ENCODE measurements at places on chromosomes 1 and 21.

GRCh38 chr1:88035578-88035977, 648.5 kb upstream of the PKN2 start:
- DNase-seq, result no peak

DNA sequence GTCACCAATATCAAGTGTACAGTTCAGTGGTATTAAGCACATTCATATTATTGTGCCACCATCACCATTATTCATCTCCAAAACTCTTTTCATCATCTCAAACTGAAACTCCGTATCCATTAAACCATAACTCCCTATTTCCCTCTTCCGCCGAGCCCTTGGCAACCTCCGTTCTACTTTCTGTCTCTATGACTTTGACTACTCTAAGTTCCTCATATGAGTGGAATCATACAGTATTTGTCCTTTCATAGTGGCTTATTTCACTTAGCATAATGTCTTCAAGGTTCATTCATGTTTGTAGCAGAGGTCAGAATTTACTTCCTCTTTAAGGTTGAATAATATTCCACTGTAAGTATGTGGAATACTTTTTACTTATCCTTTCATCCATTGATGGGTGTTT, 21.7 kb downstream of the SELP start:
- DNase-seq, result no peak

- no peak for DNase-seq
Measured at GRCh38 chr1:36204347-36204909, 19.8 kb upstream of the THRAP3 start.

DNA sequence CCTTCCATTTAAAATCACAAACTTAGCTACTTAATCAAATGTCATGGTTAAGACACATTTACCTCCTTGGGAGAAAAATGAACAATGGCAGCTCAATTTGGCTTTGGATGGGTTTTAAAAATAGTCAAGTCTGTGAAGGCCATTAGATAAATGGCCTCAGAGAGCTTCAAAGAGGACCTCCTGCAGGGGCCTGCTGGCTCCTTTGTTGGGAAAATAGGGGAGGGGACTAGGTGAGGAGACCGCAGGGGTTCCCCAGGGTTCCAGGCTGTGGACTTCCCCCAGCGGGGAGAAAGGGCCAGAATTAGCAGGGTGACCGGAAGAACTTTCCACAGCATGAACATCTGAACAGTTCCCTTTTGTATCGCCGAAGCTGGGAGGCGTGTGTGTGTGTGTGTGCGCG, 3.4 kb upstream of the AJAP1 start:
- no peak for DNase-seq

GRCh38 chr1:215660259-215660658, 93.2 kb downstream of the KCTD3 start:
- DNase-seq, result no peak

DNA sequence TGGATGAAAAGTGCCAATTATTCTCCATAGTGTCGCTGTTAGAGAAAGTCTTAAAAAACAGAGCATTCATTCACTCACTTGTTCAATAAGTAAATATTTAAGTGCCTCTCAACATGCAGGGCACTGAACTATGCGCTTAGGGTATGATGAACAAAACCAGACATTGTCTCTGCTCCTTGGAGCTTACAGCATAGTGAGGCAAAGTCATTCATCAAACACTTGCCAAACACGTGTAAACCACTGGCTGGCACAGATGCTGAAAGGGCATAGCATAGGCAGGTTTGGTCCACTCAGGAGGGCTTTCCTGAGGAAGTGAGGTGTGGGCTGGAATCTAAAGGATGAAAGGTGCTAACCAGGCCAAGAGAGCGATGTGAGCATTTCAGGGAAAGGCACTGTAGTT, 27.6 kb upstream of the RD3 start:
- DNase-seq, result no peak
